ENCODE measurements at places on chromosomes 2 and 18.

GRCh38 chr2:62706721-62707521 lies 1.4 kb downstream of the EHBP1 start:
- DNase-seq: no peak

GRCh38 chr2:84526562-84526961 lies 10.3 kb downstream of the DNAH6 start:
- no peak for DNase-seq

DNA sequence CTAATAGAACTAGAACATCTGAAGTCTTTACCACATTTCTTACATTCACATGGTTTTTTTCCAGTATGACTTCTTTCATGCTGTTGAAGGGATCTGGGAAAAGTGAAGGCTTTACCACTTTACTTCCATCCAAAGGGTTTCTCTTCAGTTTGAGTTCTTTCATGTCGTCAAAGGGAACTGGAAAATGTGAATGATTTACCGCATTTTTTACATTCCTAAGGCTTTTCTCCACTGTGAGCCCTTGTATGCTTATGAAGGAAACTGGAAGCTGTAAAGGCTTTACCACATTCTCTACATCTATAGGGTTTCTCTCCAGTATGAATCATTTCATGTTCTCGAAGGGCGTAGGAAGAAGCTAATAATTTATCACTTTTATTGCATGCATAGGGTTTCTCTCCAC lies 46.7 kb downstream of the NBEAL1 start:
- peak; percentile 75 for DNase-seq

DNA sequence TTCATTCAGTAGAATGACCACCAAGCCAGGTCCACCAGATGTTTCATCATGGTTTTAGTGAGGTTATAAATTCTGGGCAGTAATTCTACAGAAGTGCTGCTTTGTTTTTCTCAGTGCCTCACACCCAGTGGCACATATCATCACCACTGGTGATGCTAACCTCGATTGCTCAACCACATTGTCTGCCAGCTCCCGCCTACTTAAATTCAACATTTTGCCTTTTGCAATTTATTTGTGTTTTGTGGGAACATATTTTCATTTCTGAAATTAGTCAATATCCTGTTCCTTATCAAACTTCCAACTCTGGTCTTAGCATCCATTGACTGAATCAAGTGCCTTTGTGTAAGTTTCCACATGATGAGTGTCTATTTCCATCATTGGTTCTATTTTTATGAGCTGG lies 62.3 kb upstream of the TMEM178A start:
- DNase-seq: no peak

DNA sequence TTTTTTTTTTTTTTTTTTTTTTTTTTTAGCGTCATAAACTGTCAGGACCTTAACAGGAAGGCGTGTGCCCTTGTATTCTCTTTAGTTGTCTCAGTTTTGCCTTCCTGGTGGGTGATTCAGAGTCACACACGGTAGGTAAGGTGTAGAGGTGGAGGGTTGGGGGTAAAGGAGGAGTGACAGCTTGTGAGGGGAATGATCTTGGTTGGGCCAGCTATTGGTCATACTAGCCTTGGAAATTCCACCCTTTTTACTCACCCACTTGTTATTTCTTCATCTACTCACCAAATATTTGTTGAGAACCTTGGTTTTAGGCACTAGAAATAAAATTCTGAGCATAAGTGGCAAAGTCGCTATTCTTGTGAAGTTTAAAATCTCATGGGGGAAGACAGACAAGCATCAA lies 22.2 kb downstream of the SMIM21 start:
- DNase-seq: peak; percentile 37

DNA sequence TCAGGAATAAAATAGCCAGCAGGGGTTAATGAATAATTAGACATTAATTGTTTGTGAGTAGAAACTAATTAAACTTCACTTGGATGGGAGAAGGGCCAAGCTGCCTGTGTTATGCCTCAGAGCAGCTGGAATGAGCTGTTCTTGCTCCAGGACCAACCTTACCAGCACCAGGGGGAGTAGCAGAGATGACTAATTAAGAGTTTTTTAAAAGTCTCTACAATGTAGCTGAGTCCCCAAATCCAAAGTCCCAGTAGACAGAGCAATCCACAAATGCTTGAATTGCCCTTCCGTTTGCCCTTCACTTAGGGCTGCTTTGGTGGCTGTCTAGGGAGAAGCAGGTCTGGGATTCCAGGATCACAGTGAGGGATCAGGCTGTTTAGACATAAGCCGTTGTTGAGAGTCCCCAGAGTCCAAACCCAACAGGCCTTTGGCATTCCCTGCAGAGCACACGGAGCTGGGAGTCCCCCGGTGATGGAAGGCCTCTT lies 59.4 kb downstream of the RHOB start:
- peak; percentile 75 for DNase-seq

GRCh38 chr2:233476063-233476410 lies 90.5 kb downstream of the USP40 start:
- no peak for DNase-seq

DNA sequence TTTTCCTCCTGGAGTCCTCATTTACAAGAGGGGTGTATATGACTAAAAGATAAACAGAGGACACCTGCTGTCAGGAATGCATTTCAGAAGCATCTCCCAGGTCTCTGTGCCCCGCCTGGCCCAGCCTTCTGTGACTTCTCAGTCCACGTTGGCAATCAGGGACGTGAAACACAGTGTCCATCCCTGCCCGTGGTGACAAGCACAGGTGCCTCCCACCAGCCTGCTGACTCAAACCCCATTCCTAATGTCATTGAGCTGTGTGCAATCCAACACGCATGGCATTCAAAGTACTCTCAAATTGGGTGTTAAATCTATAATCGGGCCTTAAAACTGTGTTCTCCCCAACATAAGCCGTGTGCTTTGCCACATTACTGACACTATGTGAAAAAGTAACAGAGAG lies 343.2 kb downstream of the EIPR1 start:
- DNase-seq: no peak

DNA sequence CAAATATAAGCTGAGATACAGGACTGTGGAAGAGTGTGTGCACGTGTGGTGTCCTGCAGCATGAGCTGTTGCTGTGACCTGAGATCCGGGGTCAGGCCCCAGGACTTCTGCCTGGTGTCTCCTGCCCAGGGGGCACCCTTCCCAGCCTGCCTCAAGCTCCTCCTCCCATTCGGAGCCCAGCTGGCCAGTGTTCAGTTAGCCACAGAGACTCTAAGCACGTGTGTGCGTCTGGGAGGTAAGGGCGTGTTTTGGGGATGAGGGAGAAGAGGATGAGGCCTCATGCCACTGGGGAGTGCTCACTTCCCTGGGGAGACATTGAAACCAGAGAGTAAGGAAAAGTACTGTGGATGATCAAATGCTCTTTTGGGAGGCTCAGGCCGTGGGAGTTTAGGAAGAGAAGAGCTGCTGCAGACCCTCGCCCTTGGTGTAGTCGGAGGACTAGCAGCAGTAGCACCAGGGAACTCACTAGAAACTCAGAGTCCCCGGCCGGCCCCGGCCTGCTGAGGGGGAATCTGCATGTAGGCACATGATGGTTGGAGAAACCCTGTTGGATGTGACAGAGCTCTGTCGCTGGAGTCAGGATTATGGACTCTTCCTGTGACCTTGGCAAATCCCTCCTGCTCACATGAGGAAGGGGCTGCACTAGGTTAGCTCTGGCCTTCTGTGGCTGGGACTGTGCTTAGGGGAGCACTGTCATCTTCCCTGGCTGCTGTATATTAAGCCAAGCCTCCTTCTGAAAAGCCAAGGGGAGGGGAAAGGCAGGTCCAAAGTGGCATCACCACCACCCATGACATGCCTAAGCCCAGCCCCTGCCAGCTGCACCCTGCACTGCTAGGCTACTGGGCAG lies 231.1 kb downstream of the DYSF start:
- DNase-seq: no peak

DNA sequence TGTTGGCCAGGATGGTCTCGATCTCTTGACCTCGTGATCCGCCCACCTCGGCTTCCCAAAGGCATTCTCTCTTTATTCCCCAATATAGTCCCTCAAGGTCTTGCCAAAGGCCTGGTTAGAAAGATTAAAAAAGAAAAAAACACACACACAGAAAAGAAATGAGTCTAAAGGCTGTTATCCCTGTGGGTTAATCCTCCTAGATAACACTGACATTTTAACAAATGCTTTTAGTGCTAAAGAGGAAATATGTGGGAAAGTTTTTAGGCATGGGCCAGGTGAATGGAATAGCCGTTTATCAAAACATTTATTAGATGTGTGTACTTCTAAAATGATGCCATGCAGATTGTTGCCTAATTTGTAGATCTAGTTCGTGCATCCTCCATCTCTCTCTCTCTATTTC lies 261.6 kb upstream of the FN1 start:
- DNase-seq: no peak

DNA sequence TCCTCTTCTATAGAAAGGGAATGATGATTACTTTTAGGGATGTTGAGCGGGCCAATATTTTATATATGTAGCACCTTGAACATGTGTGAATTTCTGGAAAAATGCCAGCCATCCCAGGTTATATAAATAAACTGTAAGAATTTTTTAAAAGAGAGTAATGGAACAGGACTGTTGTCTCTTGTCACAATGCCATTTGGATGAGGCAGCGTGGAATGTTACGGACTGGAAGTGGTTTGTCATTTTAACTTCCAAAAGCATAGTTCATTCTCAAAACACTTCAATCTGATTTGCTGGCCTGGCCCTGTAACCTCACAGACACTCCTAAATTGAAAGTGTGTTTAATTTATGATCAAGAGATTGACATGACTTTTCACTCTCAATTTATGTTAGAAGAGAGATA lies 70.8 kb downstream of the TPGS2 start:
- DNase-seq: peak; percentile 32

DNA sequence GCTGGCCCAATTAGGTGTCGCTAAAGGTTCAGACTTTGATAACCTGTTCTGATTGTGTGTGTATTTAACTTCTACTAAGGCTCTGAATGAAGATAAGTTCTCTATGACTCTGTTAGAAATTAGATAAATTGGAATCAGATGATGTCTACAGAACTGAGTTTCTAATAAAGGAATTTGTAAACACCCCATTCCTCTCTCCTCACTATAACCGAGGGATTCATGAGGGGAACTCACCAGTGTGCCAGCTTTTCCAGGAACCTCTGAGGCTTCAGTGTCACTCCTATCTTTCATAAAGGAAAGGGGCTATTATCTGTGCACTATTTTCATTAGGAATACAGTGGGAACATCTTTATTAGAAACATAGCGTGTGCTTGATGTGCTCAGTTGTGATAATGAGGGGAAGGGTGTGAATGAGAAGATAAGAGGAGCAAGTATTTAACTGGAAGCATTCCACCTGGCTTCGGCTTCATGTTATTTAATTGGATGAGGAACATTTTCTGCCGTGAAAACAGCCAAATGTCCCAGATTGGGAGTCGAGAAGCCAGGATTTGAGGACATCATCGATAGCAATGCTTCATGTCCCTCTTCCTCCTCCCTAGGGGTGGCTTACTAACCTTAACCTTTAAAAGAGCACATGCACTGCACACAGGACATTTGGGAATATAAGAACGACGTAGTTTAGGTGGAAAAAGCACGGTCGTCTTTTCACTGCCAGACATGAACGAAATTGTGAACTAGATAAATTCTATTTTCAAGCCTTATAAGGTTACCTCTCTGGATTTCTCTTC lies 84.8 kb upstream of the TCF4 start:
- DNase-seq: no peak

DNA sequence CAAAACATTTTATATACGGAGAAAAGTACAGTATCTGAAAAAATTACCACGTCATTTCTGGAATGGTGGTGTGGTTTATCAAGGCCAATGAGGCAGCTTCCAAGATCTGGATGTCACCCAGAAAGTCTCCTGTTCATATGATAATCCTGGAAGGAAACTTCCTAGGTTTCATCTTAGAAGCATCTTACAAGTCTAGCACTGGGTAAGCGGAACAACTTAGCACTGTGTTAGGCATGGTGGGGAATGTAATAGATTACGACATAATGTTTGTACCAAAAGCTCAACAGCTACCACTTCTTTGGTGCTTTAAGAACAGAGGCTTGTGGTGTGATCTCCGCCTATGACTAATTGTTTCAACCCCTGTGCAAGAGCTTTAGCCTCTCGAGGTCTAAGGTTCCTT lies 63.1 kb upstream of the LYPD1 start:
- DNase-seq: peak; percentile 6

GRCh38 chr2:177262958-177263450 lies 1.5 kb downstream of the NFE2L2 start:
- no peak for DNase-seq

DNA sequence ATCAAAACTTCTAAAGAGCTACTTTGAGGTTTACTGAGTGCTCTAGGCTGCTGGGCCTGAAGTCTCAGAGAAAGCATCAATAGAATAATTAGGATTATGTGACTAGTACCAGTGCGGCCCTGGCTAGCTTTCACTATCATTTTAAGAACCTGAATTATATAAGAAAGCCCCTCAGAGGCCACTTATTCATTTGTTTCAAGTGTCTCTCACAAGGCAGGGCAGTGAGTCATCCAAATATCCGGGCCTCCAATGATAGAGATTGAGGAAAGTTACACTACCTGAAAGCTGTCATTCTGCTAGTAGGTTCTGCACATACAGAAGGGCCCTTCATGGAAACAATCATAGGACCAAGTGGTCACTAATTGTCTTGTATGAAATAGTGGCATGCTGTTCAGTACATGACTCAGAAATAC lies 193.1 kb downstream of the L3MBTL4 start:
- DNase-seq: no peak

- DNase-seq: peak; percentile 54
These were observed 179.5 kb downstream of the CELF4 start for GRCh38 chr18:37385846-37386778.

- no peak for DNase-seq
These were observed 17.6 kb downstream of the OSBPL6 start for GRCh38 chr2:178211943-178212342.

- no peak for DNase-seq
These were observed 27.7 kb upstream of the KDM3A start for GRCh38 chr2:86413296-86414094.

GRCh38 chr2:29806461-29806860 lies 114.9 kb downstream of the ALK start:
- DNase-seq: no peak

DNA sequence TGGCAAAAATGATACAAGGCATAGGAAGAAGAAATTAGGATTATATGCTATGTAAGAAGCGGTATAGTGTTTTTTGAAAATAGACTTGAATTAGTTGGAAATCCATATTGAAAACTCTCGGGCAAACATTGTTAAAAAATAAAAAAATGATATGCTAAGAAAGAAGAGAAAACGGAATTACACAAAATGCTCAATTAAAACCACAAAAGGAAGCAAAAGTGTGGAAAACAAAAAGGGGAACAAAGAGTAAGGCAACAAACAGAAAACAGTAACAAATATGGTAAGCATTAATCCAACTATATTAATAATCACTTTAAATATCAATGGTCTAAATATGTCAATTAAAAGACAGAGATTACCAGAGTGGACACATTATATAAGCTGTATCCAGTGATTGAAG lies 58.4 kb downstream of the TXNL1 start:
- no peak for DNase-seq

All from ELR (cell line).